ENCODE measurements at places on chromosomes 7 and 10. TPM values are rescaled to one million over a fixed set of nuclear protein-coding genes. Genes with fewer than 3 reads are reported as not detected.

The MYL10 gene
- not detected for polyA plus RNA-seq

DNA sequence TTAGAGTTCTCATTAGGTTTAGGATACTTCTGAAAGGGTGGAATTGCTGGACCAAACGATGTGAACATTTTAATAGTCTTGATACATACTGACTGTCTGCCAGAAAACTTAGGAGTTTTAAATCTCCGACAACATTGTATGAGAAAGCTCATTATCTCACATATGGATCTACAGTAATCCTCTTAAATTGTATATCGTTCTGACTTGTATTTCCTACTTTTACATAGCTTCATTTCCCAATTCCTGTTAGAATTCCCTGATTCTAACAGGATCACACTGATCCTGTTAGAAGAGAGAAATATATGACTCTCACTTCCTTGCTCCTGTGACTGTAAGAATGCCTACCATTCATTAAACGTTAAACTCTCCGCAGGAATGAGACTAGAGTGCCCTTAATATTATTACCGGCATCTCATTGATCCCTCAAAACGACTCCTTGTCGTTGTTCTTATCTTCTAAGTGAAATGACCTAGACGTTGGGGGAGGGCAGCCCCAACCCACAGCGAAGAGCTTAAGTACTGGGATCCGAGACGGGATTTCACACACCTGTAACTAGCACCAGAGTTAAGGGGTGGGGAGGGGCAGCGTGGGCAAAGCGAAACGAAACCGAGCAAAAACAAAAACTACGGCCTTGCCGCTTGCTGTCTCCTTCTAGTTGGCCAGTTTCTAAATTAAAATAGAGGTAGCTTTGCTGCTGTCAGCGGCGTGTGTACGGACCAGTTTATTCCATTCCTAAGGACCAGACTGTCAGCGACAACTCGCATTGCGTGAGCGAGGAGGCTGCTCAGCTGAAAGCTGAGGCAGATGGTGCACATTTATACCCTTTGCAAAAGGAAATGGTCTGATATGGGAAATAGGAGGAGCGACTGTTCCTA lies 678 bp upstream of the TMEM106B start:
- peak; percentile 16 for DNase-seq

The TRIM74 gene
- polyA plus RNA-seq = 0.26 TPM

The ELMO1 gene
- polyA plus RNA-seq = 0.64 TPM

The ALOX5 gene
- not detected for polyA plus RNA-seq

DNA sequence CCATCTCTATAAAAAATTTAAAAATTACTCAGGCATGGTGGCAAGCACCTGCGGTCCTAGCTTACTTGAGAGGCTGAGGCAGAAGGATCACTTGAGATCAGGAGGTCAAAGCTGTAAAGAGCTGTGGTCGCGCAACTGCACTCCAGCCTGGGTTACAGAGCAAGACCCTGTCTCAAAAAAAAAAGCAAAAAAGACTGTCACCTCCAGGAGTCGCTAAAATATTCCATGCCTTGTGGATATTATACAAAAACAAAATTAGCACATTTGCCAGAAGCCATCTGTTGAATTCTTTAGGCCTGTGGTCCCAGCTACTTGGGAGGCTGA lies 87.0 kb upstream of the SDK1 start:
- DNase-seq = no peak

DNA sequence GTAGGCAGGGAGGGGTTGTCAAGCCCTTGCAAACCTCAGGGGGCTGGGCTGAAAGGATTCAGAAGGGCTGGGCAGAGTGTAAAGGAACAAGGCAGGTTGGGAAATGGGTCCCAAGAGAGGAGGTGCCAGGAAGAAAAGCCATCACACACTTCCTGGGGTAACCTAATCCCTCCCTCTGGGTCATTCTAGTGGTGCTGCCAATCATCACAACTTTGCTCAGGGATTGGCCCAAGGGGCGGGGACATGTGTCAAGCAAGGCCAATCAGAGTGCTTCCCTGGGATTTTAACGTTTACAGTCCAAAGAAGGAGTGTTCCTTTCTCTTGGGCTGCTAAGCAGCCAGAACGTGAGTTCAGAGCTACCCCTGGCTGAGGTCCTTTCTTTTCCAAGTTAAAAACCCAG lies 57.1 kb upstream of the NPTX2 start:
- DNase-seq = no peak

The LIPF gene
- polyA plus RNA-seq = 0.07 TPM

The NUTM2B gene
- 0.25 TPM for polyA plus RNA-seq

DNA sequence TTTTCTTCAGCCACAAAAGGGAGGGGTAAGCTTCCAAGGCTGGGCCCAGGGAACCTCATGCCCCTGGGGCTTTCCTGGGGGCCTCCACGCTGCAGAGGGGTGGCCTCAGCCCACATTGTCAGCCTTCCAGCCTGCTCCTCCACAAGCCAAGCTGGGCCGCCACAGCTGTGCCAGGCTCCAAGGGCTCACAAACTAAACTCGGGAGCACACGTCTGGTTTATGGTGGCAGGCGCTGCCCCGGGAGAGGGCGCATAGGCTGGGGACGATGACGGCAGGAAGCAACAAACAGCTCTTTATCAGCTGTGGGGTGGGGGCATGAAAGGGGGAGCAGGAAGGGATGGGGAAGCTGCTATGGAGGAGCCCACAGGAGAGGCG lies 6.3 kb upstream of the CDH23 start:
- DNase-seq = peak; percentile 41

GRCh38 chr7:137873979-137874777 lies 27.4 kb upstream of the DGKI start:
- peak; percentile 57 for DNase-seq

DNA sequence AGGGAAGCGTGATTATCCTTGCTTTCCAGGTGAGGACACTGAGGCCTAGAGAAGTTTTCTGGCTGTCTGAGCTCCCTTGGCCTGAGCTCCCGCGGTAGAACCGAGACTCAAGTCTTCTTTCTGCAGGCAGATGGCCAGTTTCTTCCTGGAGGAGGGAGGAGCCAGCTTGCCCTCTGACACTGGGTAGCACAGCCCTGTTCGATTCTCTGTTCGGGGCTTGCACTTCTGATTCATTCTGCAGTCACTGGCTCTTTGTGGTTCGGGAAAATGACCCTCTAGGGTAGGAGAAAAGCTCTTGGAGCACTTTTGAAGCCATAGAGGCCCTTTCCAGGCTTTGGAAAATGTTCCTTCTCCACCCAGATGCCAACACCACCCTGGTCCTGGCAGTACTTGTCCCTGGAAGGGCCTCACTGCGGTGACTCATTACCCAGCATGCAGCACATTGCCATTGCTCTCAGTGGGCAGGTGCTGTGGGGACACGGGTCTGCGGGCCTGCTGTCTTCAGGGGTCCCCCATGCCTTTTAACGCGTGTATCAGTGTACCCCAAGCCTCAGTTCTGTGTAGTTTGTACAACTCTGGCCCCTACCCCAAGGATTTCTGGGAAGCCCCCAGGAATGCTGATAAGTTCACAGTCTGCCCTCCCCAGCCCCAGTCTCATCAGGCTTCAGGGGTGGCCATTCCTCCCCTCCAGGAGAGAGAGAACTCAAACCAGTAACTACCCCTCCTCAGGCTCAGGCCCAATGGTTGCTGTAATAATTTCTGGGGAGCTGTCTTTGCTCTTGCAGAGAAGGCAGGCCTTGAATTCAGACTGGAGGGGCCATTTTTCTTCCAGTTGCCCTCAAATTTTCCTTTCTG lies 11.9 kb downstream of the CHST3 start:
- DNase-seq = no peak

DNA sequence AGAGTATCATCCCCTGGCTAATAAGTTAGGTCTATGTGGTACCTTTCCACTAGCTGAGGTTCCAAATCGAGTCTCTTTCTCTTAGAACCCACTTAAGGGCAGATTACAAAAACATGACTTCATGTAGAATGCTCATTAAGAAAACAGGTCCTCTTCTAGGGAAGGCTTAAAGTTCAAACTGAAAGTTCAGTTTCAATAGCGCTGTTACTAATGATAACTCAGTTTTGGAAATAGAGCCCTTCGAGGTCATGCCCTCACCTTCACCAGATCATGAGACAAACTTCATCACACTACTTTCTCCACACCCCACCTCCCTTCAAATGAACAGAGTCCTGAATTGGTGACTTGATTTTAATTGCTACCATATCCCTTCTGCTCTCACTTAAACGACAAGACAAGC lies 26.2 kb downstream of the HGF start:
- no peak for DNase-seq

DNA sequence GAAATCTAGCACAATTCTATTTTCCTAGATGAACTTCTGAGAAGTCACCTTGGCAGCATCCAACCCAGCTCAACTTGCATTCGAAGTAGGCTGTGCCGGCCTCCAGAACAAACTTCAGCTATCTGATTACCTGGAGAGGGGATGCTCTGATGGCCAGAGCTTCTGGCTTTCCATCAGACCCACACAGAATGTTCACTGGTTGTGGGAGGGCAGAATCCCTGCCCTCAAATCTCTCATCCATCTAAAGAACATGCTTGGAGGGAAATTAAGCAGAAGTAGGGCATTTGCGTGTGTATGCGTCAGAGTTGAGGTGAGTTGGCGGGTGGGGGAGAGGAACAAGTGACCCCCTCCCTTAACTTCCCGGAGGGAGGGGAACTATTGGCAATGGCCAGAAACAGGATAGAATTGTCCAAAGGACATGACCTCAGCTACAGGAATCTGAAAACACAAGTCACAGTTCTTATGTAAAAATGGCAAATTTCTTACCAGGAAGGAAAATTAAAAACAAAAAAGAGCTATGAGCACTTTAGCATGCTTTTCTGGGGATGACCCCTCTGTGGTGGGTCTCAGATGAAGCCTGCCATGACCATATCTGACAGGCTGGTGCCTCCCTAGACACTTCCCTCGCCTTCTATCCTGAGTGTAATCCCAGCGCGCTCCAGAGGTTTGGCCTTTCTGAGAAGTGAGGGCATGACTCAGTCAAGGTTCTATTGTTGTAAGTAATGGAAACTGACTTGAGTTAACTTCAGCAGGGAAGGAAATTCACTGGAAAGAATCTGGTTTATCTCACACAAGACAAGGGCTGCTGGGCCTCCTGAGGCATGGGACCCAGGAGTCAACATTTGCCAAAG lies 278.8 kb downstream of the RPS24 start:
- no peak for DNase-seq

DNA sequence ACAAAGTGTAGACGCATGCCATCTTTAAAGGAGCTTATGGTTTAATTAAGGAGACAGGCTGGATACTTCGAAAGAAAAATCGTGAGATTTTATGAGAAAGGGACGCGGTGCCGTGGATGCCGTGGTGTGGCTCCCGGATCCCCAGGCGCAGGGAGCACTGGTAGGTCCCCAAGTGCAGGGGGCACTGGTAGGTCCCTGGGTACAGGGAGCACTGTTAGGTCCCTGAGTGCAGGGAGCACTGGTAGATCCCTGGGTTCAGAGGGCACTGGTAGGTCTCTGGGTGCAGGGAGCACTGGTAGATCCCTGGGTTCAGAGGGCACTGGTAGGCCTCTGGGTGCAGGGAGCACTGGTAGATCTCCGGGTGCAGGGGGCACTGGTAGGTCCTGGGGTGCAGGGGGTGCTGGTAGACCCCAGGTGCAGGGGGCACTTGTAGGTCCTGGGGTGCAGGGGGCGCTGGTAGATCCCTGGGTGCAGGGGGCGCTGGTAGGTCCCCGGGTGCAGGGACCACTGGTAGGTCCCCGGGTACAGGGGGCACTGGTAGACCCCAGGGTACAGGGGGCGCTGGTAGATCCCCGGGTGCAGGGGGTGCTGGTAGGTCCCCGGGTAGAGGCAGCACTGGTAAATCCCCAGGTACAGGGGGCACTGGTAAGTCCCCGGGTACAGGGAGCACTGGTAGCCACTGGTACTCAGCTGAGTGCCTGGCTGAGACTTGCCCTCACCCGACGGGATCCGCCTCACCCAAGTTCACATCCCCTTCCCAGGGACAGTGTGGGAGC lies 14.1 kb downstream of the PRKAG2 start:
- no peak for DNase-seq

- DNase-seq = peak; percentile 38
Observed at GRCh38 chr10:72954596-72955554, at the start of gene PLA2G12B. TSS of gene PLA2G12B (minus strand) at chr10:72954806. CDS start at chr10:72954685, 121 bp downstream.

GRCh38 chr10:707861-708260 lies 18.4 kb upstream of the DIP2C start:
- no peak for DNase-seq

The ENKUR gene
- 0.06 TPM for polyA plus RNA-seq

GRCh38 chr7:155000795-155001194 lies 2.1 kb downstream of the PAXIP1 start:
- DNase-seq = no peak

DNA sequence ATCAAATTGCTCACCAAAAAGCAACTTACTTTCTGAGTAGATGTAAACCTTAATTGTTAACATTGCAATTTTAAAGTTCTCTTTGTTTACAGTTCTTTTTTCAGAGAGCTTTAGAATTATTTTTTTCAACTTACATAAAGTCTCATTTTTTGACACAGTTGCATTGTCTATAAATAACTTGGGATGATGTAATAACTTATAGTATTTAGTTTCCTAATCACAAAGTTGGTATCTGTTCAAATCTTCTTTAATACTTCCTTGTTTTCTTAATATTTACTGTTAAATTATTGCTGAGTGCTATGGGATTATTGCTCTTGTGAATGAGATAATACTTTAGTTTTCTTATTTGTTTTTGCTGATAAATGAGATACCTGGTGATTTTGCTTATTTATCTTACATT lies 18.9 kb upstream of the SUV39H2 start:
- no peak for DNase-seq

GRCh38 chr7:98283127-98283886 lies 1.8 kb downstream of the BRI3 start:
- peak; percentile 26 for DNase-seq

The OR6V1 gene
- not detected for polyA plus RNA-seq

GRCh38 chr7:137755427-137755826 lies 91.3 kb downstream of the DGKI start:
- no peak for DNase-seq

The TEX47 gene
- polyA plus RNA-seq = not detected

DNA sequence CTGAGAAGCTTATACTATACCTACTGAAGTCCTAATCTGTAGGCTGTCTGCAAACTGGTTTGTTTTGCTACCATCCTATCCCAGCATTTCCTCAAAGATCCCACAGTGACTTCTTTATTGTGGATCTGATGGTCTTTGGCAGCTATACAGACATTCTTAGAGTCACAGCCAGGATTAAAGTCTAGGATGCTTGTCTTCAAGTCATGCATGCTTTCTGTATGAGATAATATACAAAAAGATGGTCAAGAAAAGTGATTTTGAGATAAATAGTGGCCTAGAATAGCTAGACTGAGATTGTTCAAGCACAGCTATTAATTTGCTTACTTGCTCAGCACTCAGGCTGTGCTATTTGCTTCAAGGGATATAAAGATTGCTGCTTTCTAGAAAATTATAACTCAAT lies 454.4 kb downstream of the AUTS2 start:
- DNase-seq = no peak

The BCCIP gene
- polyA plus RNA-seq = 28.0 TPM

DNA sequence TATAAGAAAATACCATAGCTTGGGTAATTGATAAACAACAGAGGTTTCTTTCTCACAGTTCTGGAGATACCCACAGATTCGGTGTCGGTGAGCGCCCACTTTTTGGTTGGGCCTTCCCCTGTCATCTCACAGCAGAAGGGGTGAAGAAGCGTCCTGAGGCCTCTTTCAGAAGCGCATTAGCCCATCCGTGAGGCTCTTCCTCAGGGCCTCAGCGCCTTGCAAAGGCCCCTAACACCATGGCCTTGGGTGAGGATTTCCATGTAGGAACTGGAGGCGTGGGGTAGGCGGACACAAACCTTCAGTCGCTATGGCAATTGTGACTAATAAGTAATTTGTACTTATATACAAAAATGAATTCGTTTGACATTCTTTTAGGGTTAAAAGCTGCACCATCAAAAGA lies 316.0 kb downstream of the PTPRN2 start:
- DNase-seq = peak; percentile 18

The DLX6 gene
- polyA plus RNA-seq = 0.37 TPM

The FAM25G gene
- polyA plus RNA-seq = not detected

GRCh38 chr7:149681274-149681673 lies 92.1 kb downstream of the ZNF467 start:
- DNase-seq = no peak

The LIPM gene
- not detected for polyA plus RNA-seq
